ENCODE measurements at places on chromosomes 2 and 18.

DNA sequence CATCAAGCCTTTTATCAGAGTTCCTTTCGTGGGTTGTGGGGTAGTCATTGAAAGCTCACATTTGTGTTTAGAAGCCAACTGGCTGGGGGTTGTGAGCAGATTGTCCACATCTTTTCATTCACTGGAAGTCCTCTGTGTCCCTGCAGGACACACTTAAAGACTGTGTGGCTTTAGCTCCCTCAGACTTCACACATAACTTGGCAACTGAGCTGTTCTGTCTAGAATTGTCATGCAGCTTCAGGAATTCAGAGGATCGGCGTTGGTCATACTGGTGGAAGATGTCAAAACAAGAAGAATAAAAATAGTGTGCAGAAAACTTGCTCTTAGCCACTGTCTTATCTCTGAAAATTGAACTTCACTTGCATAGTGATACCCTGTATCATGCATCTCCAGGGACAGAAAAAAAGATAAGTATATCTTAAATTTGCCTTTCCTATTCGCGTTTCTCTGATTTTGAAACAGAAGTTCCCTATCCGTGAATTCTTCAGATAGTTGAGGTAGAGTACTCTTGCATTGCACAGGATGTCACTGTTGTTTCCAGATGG is 49.6 kb downstream of the TRAPPC12 start:
- no peak for DNase-seq

DNA sequence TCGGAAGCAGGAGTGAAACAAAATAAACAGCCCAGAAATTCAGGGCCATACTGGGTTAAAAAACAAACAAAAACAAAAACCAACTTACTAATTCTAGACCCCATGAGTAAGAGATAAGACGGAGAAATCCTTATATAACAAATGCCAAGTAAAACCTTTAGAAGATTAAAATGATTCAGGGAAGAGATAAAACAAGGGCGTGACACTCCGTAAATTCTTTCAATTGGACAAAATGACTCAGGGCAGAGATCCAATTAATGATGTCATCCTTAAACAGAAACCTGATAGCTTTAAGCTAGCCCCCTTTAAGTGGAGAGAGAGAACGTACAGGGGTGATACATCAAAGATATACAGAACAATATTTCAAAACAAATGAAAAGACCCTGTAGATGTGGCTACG is 317.4 kb downstream of the NBAS start:
- no peak for DNase-seq

GRCh38 chr2:32289165-32289999 is 11.7 kb downstream of the YIPF4 start:
- no peak for DNase-seq

DNA sequence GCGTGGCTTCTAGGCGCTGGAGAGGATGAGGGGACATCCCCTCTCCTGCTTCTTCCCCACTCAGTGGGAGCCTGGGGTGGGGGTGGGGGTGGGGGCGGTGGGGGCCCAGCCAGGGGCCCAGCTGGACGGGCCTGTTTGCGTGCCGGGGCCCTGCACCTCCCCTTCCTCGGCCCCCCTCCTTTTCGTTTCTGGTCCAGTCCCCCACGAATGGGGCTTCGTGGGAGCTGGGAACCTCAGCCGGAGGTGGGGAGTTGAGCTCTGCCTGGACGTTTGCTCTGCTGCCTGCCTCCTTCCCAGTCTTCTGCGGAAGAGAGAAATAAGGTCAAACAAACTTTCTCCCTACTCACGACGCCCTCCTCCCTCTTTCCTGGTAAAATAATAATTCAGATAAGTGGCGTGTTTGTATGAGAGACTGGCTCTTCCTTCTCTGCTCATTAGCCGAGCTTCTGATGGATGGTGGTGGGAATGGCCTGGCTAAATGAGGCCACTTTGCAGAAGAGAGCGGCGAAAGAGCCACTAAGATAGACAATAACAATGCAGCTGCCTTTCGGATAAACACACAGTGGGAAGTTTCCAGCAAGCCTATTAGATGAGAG is 782 bp downstream of the MTA3 start:
- no peak for DNase-seq

Measured in Right ventricle myocardium superior (tissue), 1 donor.